ENCODE measurements at places on chromosomes 7 and 10.

DNA sequence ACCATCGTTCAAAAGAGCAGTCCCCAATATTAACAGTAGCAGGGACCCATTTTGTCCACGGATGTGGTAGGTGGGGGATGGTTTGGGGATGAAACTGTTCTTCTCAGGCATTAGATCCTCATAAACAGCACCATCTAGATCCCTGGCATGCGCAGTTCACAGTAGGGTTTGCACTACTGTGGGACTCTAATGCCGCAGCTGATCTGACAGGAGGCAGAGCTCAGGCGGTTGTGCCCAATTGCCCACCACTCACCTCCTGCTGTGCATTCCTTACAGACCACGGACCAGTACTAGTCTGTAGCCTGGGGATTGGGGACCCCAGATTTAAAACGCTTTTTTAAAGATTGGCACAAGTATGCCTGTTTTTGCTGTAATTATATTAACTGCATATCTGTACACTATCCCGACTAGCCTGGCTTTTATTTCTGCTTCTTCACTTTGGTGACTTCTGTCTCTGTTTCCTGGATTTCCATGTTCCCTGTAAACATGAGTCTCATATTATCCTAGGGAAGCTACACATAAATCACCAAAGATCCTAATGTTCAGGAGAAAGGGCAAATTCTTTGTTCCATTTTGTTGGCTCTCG lies 163.3 kb upstream of the AKR1E2 start:
- no peak for DNase-seq

DNA sequence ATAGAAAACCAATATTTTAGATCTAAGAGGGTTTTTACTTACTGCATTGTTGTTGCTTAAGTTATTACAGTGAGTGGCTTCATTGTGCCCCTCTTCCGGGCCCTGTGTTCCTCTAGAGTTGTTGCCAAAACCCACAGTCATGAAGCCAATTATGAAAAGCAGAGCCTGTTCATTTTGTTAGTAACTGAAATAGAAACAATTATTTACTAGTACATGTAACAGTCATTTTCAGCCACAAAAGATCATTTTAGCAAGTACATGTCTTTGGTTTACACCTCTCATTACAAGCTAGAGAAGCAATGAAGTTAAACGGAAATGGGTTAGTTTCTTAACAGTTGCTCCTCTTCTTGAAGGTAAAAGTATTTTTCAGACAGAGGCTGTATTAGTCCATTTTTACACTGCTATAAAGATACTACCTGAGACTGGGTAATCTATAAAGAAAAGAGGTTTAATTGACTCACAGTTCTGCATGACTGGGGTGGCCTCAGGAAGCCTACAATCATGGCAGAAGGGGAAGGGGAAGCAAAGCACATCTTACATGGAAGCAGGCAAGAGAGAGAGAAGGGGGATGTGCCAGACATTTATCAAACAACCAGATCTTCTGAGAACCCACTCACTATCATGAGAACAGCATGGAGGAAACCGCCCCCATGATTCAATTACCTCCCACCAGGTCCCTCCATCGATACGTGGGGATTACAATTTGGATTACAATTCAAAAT lies 380.5 kb downstream of the SFMBT2 start:
- DNase-seq = no peak

GRCh38 chr10:116104210-116104932 lies 168.6 kb downstream of the GFRA1 start:
- no peak for DNase-seq

DNA sequence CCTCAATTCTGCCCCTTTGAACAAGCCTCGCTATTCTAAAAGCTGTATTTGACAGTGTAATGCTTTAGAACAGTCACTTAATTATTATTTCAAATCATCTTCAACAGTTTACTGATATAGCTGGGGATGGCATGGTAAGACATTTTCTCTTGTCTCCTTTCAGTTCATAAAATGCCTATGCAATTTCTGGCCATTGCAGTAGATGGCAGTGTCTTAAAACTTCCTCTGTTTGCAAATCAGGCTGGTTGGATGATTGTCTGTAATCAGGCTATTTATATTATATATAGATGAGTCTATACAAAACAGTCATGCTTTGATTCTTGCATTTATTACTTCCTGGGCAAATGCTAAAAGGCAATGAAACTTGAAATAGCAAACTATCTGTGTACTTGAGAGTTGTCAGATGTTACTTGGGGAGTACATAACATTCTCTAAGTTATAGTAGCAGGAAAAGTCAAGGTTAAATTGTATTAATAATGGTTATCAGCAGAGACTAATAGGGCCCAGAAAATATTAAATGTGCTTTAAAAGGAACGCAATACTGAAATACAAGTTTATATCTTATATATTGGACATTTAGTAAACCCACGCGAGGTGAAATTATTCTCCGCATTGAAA lies 55.5 kb upstream of the LHFPL3 start:
- no peak for DNase-seq

DNA sequence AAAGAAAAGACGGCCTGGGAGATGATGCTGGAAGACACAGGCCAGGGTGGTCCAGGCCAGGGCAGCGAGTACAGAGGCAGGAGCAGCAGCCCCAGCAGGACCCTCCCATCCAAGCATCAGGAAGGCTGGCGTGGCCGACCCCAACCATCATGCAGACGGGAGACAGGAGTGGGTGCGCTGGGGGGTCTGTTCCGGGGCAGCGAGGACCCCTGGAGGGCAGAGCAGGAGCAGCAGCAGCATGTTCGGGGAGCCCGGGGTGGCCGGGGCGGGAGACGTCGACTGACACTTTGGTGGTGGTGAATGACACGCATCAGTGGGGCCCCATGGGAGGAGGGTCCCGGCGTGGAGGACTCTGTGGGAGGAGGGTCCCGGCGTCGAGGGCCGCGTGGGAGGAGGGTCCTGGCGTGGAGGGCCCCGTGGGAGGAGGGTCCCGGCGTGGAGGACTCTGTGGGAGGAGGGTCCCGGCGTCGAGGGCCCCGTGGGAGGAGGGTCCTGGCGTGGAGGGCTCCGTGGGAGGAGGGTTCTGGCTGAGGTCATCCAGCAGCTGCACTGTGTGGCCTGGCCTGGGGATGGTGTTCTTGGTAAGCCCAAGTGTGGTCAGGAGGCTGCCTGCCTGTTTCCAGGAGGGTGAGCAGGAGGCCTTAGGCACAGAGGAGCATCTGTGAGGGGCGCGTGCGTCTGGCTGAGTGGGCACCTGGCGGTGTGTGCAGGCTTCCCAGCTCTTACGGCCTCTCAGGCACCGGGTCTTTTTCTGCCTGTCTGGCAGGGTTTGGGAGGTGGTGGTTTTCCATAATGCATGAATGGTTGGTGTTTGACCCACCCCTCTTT lies 38.9 kb downstream of the FAM20C start:
- no peak for DNase-seq

DNA sequence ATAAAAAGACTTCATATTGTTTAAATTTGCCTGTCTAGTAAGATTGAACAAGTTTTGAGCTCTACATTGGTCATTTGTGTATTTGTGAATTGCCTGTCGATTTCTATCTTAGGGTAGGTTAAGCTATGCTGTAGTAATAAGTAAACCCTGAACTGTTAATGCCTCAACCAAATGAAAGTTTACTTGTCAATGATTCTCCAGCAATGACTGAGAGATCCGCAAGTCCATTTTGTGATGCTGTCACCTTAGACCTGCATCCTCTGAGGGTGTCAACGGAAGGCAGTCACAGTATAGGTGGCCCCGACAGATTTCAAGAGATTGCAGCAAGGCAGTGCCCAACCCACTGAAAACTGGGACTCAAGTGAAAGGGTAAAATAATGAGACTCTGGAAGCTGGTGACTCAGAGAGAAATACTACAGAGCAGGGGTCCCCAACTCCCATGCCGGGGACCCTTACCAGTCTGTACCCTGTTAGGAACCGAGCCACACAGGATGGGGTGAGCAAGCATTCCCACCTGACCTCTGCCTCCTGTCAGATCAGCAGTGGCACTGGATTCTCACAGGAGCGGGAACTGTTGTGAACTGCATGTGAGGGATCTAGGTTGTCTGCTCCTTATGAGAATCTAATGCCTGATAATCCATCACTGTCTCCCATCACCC lies 10.8 kb upstream of the PHYH start:
- no peak for DNase-seq

- DNase-seq = no peak
These were observed 55.4 kb downstream of the ZRANB1 start for GRCh38 chr10:124997306-124997705.

DNA sequence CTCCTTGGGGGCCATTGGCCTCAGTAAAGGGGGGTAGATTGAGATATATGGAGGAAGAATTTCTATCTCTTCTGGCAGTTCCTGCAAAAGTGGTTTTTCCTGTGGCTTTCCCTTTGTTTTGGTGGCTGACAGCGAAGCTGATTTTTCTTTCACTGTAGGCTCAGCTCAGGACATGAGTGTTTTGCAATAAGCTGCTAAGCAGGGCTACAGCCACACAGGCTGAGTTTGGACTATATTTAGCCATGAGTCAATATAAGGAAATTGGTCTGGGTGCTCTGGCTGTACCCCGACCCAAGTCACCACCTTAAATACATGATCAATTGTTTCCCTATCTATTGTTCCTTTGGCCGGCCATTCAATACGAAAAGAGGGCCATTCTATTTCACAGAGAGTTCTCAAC lies 212.7 kb upstream of the KCND2 start:
- no peak for DNase-seq

DNA sequence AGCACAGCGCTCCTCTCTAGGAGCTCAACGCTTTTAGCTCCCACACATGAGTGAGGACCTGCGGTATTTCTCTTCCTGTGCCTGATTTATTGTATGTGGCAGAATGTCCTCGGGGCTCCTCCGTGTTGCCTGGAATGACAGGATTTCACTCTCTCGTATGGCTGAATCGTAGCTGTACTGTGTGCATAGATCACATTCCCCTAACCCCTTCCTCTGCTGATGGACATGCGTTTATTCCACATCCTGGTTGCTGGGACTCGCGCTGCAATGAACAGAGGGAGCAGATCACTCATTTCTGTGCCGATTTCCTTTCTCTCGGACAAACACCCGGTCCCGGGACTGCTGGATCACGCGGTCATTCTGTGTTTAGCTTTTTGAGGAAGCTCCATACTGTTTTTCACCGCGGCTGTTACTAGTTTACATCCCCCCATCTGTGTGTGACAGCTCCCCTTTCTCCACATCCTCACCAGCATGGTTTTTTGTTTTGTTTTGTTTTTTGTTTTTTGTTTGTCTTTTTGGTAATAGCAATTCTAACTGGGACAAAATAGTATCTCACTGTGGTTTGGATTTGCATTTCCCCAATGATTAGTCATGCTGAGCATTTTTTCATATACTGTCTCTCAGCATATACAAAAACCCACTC lies 76.3 kb downstream of the FOXL3 start:
- no peak for DNase-seq

DNA sequence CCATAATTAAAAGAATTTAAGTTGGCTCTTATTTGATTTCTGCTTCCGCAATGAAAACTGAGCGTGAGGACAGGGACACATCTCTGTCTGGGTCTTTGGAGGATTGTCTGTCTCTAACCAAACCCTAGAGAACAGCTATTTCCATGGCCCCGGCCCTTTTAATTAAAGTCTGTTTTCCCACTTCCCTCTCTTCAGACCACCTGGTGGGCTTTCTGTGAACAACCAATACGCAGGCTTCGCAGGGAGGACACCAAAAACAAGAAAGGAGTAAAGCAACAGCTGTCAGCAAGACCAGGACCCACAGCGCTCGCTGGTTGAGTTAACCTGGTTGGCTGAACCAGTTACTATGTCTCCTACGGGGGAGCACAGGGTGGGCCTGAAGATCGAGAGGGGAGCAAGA lies 217.1 kb upstream of the FRMD4A start:
- no peak for DNase-seq

GRCh38 chr7:156107957-156108356 lies 295.7 kb upstream of the SHH start:
- DNase-seq = no peak

- no peak for DNase-seq
These were observed 881 bp downstream of the C10orf67 start for GRCh38 chr10:23343591-23344240.

GRCh38 chr7:13279854-13280435 lies 592.5 kb downstream of the ARL4A start:
- DNase-seq = no peak

DNA sequence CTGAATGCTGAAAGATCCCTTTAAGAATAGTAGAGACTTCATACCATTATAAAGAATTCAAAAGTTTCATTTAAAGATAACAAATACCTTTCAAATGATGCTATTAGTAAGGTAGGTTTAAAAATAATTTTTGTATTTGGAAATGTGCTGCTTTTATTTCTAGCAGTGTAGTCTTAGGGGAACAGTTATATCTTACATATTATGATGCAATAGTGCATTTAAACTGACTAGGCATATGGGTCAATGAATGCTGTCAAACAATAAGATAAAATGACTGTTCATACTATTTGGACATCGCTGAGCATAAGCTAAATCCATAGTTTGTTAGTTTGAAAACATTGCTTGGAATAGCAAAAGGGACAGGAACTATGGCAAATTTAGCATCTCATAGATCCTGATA lies 354.8 kb upstream of the SEMA3A start:
- DNase-seq = no peak

GRCh38 chr10:69816521-69816920 lies 14.8 kb downstream of the COL13A1 start:
- no peak for DNase-seq

DNA sequence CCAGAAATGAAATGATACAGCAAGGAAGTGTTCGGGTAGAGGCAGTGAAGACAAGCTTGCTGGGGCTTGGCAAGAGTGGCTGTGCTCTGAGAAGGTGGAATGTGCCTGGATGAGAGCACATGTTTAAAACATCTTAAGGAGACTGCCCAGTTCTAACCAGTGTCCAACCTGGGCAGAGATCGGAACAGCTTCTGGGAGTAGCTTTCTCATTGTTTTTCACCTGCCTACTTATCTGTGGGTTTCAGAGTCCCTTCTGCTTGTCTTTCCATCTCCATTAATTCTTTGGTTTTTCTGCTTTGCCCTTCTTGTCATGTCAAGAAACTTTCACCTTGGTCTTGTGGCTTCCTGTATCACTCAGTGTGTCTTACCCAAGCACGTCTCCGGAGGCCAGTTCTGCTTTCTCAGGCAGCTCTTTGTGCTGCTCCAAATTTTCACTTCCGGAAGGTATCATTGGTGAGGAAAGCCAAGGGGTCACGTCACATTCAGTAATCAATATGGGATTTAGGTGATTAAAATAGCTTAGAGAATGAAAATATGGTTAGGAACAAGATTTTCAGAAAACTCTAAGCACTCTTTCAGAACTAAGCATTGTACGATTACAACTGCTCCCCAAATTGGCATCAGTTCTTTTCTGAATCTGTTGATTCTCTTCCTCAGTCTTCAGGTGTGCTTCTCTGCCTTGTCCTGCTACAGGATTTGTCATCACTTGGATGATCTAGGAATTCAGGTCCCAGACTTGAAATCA lies 5.5 kb upstream of the LAMB4 start:
- DNase-seq = no peak
